ENCODE measurements at places on chromosomes 5 and 9.

DNA sequence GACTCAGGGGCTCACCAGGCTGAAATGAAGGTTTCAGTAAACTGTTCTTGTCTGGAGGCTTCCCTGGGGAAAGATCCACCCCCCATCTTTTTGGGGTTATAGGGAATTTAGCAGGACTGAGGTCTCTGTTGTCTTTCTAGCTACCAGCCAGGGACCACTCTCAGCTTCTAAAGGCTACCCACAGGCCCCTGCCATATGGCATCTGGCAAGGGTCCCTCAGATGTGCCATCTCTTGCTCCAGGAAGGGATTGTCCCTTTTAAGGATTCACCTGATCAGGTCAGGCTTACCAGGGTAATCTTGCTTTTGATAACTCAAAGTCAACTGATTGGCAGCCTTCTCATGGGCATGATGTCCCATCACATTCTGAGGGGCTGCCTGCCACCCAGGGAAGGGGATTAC lies 65.0 kb downstream of the NSUN2 start:
- no peak for DNase-seq

DNA sequence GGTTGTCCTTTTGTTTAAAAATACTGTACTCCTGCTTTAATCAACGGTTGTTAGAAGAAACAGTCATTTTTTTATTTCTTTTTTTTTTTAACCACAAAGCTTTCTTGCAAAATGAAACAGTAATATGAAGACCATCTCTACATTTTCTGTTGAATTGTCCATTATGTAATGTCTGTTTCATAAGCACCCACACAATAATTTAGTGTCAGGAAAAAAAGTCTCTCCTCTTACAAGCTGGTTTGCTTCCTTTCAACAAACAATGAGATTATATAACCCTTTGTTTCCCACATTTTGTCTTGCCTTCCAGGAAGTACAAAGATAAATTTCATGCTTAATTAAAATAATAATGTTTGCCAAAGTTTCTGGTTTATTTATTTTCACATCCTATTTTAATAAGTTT lies 16.7 kb downstream of the CTNNAL1 start:
- DNase-seq, result no peak

DNA sequence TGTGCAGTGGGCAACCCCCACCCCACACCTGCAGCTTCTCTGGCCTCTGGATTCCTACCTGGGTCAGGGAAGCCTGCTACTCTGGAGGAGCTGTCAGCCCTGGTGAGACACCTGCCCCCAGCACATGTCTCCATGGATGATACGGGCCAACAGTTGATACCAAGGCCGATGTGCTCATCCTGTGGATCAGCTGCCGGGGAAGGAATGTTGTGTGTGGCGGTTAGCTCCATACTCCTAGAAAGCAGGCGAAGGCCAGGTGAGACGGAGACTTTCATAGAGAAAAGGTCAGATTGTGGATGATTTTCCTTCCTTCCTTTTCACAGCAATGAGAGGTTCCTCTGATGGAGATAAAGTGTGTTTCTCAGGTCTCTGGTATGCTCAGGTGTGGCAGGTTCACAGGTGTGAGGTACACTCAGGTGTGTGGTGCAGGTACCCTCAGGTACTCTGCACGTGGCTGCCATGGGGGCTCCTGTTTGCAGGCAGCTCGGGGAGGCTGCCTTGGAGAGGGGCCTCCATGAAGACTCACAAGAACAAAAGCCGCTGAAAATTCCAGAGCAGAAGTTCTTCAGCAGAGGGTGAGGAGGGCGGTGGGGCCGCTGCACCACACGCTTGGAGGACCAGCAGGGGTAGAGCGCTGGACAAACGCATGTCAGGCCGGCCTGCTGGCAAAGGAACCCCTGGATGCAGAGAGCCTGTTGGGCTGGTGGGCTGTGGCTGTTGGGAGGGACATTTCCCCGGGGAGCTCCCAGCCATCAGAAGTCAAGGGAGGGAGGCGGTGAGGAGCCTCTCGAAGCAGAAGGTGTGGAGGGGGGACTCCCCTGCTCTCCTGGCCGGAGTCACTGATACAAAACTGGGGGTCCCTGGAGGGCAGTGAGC lies 5.1 kb upstream of the AHRR start:
- DNase-seq, result no peak

DNA sequence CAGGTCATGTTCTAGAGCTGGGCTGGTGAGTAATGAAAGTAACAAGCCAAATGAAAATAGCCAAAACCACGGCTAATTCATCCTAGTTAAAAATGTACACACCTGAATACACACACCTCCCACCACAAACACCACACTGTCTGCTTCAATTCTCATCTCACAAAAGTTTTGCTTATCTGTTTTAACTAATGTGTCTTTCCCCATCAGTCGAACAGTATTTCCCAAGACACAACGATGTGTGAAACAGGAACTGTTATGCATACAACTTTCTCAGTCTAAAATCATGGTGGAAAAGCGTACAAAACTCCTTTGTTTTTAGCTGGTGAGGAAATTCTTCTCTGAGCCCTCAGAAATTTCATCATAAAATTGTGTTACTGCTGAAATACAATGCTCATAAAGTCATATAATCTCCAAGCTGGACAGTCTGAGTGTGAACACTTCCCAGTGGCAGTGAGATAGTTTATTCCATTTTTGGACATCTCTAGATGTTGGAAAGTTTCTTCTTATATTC lies 242.4 kb downstream of the EFNA5 start:
- DNase-seq, result no peak

DNA sequence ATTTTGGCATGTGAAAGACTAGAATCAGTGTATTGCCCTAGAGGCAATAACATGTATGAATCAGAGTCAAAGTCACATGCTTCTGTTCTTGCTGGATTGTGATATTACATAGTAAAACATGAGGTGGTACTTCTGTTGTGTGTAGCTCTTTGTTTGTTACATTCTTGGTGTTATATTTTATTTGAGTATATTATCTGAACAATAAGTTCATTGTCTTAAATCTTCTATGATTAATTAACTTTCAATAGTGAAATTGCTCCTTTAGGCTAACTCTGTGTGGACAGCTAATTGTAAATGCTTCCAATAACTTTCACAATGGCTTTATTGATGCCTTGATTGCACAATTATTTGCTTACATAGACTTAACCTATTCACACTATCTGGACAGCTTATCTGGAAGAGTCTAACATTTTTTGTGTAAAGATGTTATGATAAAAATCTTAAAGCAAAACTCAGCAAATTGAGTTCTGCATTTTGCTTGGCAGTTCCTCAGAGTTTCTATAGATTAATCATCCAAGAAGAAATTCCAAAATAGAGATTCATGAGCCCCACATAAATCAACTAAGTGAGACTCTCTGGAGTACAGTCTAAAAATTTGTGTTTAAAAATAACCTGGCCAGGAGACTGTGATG lies 239.6 kb upstream of the TUSC1 start:
- no peak for DNase-seq

DNA sequence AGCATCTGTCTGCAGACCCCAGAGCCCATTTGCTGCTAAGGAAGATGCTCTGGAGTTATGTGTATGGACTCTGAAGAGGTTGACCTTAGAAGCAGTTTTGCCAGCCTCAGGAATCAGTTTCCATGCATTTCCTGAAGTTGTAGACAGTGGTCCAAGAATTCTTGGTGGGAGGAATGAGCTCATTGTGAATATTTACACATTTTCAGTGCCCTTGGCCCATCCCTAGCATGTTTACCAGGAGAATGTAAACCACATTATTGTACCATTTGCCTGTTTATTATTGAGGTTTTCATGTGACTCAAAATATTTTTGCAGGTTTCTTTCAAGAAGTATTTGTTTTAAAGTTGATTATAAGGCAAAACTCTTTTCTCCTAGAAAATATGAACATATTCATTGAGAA lies 93.8 kb downstream of the NXNL2 start:
- no peak for DNase-seq

DNA sequence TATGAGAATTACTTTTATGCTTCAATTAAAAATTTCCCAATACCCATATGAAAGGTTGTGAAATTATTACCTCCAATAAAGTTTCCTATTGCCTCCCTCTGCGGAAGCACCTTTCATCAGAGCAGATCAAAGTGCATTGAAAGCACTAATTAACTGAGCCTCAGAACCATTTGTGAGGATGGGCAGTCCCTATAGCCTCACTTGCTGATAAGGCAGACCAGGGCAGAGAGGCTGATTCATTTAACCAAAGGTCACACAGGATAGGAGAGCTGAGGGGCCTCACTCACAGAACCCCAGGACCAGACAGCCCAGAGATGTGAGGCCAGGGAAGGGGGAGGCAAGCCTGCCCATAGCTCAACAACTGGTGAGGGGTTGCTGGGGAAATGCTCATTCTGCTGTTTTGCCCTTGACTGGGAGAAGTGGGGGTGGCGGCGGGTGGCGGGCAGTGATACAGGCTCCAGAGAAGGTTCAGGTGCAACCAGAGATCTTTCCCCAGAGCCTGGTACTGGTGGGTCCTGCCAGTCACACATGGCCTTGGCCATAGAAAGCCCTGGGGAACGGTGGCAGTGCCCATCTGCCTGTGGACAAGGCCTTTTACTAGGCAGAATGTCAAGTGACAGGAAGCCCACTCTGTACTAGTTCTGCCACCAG lies 57.9 kb downstream of the MACROH2A1 start:
- no peak for DNase-seq

- no peak for DNase-seq
These were observed 803.0 kb upstream of the ZNF608 start for GRCh38 chr5:125549322-125549911.

DNA sequence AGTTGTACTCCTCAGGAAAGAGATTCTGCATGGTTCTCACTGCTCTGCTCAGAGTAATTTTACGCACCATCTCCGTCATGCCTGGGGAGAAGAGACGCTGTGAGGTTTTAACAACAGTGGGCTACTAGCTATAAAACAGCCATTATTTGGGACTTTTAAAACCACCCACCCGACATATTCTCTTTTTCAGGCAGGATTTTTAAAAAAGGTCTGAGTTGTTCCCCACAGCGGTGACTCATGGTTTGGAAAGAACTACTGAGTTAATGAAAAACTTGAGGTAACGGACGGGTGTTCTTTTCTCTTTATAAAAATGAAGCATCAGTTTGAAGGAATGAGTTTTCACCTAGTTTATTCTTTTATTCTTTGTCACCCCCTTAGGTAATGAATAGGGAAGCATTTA lies 61.3 kb downstream of the TTLL11 start:
- no peak for DNase-seq

GRCh38 chr9:121589986-121590385 lies 61.4 kb upstream of the DAB2IP start:
- no peak for DNase-seq

DNA sequence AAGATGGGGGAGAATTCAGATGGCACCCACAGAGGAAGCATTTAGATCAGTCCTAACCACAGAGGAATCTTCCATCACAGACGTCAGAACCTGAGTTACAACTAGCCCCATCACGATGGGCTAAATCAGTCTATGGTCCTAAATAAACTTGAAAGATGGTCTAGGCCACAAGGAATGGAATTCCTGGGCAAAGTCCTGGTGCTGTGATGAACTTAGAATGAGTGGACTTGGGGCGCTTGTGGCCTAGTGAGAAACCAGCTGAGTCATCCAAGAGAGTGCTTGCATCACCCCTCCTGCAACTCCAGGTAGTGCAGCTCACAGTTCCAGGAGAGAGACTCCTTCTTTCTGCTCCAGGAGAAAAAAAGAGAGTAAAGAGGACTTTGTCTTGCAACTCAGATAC lies 722.9 kb upstream of the RGMB start:
- DNase-seq, result no peak

- no peak for DNase-seq
These were observed 106.0 kb downstream of the SMIM23 start for GRCh38 chr5:171891595-171891994.

DNA sequence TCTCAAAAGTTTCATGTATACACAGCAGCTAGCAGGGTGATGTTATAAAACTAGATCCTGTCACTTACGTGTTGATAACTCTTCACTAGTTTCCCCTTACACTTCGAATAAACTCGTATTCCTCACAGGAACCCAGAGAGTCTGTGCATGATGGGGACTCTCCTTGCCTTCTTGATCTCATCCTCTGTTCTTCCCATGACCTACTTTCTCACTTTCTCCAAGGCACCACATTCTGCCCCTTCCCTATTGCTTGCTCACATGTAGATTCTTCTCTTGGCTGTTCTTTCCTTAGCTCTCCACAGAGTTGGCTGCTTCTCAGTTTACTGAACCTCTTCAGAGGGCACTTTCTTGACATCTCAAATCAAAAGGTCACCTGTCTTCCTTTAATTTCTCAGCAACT lies 1.2 kb upstream of the AOPEP start:
- no peak for DNase-seq

- DNase-seq, result no peak
These were observed 11.4 kb upstream of the PTGDS start for GRCh38 chr9:136965771-136966484.

All from NCI-H187 (cell line).